Type B pancreatic cell (in vitro differentiated cells): ENCODE measurements at places on chromosomes 5 and 9.

DNA sequence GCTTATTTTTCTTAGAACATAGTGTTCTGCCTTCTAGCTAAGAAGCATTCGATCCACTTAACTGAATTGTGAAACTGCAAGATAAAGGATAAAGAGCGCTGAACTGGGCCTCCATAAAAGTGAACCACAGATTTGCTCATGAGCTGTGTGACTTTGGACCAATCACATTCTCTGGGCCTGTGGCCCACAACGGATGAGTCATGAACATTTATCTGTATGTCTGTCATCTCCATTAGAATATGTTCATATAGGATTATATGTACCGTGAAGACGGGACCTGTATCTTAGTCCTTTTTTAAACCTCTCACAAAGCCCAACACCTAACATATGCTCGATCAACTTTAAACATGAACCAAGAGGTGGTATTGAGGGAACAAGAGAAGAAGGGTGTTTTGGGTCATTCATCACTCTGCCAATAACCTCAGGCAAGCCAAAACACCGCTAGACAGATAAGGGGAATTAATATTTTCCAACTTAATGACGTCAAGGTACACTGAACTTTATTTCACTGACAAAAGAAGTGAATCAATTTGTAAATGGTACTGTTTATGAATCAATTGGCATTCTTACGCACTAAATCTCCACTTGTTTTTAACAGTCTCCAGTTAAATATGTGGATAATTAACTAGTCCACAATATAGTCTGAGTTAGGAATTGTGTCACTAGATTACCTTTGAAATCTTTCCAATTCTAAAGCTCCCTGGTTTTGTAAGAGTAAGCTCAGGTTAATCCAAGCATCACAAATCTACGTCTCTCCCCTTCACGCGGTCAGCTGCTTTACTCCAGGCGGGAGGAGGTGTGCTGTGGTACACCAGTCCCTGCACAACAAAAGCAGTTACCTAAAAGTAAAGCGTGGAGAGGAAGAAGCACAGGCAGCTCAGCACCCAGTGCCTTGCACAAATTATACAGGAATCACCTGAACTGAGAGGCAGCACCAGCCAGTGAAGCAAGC lies 1.6 kb downstream of the TMEM245 start:
- no peak for DNase-seq

- no peak for DNase-seq
These were observed 1096.3 kb upstream of the DMAC1 start for GRCh38 chr9:8895861-8896224.

DNA sequence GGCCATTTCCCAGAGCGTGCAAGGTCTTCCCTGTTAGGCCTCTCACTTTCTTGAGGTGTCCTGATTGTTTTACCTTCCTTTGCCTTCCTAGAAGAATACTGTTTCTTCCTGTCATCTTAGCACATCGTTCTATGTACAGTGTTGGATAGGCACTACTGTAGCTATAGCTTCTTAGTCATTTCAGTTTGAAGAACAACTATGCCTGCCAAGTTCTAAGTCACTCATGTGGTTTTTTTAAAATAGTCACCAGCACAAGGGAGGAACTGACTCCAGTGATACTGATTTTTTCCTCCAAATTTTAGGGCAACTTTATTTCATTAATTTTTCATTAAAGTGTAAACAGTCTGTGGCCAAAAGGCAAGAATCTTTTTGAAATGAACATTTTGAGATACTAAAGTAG lies 122.4 kb upstream of the NR5A1 start:
- DNase-seq: no peak

DNA sequence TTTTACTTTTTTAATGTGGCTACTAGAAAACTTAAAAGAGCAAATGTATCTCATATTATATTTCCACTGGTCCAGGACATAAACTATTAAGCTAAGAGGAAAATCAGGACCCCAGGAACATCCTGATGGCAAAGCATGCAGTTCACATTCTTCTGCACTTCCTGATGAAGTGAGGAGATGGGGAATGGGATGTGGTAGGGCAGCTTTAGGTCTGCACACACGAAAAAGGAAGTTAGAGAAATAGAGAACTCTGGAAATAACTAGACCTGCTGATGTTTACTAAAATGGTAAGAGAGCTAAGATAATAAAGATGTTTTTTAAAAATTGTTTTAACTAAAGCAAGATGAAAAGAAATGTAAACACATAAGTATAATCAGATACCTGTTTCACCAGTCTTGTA lies 39.7 kb upstream of the NIPBL start:
- no peak for DNase-seq

GRCh38 chr5:120507197-120507596 lies 43.1 kb downstream of the PRR16 start:
- no peak for DNase-seq

- DNase-seq: no peak
These were observed 151.5 kb downstream of the RGS3 start for GRCh38 chr9:113614843-113615648.

DNA sequence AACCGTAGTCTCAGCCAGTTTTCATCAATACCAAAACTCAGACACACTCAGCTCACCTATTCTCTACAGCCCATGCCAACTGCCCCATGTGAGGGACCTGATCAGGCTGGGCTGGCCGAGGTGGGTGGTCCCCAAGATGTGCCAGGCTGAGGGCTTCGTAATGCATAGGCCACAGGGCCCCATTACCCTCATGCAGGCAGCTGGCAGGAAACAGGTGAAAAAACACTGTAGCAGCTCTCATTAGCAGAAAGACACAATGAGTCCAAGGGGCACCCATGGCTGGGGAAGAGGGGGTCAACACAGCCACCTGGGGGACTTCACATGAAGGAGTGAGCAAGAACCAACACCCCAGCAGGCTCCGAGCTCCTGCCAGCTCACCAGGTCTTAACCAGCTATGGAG lies 8.2 kb downstream of the IPPK start:
- DNase-seq: no peak

- no peak for DNase-seq
These were observed 153.8 kb downstream of the C9orf50 start for GRCh38 chr9:129467004-129467588.

DNA sequence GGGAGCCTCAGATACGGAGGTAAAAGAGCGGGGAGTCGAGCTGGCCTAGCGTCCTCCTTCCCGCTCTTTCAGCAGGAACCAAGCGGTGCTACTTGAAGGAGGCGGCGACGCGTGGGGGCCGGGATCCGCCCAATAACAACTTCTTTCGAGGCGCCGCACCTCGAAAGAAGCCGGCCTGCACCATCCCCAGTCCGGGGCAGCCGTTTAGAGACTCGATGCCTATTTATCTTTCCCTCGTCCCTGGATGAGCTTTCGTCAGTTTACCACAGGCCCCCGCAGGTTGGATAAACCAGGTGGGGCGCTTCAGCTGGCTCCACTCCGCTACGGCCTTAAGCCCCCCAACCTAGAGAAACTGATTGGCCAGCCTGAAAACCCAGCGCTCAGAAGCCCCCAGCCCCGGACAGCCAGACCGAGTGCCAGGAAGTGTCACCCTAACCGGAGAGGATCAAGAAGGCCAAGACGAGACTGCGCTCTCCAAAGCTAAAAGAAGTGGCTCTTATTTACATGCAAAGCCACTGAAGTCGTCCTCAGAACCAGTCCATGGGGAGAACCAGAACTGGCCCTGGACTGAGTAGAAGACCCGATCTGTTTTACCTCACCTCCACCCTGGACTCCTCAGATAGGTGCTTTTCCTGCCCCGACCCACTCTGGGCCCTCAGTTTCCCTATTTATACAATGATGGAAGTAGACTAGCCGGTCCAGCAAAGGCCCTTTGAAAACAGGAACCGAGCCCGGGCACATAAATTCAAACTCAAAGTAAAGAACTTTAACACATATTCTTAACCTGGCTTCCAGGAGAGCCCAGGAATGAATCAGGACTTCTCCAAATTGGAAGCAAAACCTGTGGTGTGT lies 1.4 kb downstream of the HAND1 start:
- DNase-seq: no peak

- DNase-seq: no peak
These were observed 384.6 kb downstream of the SPOCK1 start for GRCh38 chr5:137114529-137114928.

- DNase-seq: no peak
These were observed 99.9 kb downstream of the FAM174A start for GRCh38 chr5:100634937-100635534.

GRCh38 chr9:94145640-94146039 lies 61.4 kb downstream of the PTPDC1 start:
- DNase-seq: no peak

DNA sequence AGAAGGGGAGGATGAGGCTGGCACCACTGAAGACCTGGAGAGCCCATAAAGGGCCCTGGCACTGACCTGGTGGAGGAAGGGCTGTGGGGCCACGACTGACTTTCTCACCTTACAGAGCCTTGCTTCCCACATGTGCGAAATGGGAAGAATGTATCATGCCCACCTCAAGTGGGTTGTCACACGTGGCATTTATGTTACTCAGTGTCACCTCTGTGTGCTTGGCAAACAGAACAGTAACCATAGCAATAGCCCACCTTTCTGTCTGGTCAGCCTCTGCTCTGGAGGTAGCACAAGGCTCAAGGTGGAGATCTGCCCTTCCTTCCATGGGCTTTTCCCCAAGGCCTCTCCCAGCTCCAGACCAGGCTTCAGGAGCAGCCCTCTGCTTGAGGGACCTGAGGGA lies 16.7 kb downstream of the TCF7 start:
- DNase-seq: no peak

GRCh38 chr9:133029994-133030316 lies 842 bp upstream of the GTF3C5 start:
- no peak for DNase-seq

GRCh38 chr9:107918749-107919148 lies 429.2 kb upstream of the KLF4 start:
- DNase-seq: no peak

DNA sequence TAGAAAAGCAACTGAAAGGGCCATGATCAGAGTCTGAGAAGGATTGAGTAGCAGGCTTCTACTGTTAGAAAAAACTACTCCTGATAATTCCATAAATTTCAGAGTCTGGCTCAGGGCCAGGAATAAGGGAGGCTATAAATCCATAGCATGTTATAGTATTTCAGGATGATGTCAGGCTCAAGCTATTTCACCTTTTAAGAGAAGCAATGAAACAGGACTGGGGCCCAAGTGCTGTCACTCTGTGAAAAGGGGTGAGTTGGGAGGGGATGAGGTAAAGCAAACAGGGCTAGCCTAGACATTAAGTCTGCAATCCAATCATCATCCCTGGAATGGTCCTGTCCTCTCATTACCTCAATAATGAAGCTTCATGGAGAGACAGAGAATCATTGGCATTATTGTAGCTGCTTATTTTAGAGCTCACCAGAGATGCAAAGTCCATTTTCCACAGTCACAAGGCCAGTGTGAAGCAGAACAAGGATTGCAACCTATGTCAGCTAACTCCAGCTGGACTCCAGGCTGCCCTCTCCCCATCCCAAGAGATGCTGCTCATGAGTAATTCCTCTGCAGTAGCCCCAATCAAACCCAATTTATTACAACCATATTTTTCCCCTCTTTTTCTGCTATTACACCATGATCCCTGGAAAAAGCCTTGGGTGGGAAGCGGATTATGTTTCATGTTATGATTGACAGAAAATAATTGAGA lies 56.0 kb downstream of the PAPPA start:
- DNase-seq: no peak

- DNase-seq: no peak
These were observed 107.6 kb downstream of the PLPP1 start for GRCh38 chr5:55427157-55427556.

DNA sequence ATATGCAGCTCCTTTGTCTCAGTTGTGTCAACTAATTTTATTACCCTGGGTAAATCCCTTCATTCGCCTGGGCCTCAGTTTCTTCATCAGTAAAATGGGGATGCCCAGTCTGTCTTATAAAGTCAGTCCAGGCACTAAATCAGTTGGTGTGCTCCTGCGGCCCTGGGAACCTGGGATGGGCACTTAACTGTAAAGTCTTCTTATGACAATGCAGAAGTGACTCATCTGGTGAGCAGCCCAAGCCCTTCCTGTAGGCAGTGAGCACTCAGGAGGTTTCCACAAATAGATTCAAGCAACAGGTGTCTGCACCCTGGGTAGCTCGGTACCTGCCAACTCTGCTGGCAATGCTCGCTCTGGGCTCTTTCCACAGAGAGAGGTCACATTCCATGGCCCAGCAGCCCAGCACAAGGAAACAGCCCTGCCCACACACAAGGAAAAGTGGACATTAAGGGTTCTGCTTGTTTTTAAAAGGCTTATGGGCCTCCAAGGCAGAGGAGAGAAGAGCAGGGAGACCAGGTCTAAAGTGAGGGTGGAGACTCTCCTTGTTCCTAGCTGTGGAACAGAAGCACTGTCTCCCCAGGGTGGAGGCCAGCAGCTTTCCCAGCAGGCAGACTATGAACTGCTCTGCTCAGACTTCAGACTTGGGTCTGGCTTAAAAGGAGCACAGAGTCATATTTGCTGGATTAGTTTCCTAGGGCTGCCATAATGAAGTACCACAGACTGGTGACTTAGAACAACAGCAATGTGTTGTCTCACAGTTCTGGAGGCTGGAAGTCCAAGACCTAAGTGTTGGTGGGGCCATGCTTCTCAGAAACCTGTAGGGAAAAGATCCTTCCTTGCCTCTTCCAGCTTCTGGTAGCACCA lies 89.7 kb upstream of the ADRA1B start:
- DNase-seq: no peak

GRCh38 chr9:87869082-87869481 lies 13.6 kb upstream of the SPATA31E1 start:
- DNase-seq: no peak

- no peak for DNase-seq
These were observed 49.0 kb upstream of the CTXN3 start for GRCh38 chr5:127599847-127600246.

GRCh38 chr5:96968074-96968473 lies 32.2 kb downstream of the LNPEP start:
- no peak for DNase-seq

DNA sequence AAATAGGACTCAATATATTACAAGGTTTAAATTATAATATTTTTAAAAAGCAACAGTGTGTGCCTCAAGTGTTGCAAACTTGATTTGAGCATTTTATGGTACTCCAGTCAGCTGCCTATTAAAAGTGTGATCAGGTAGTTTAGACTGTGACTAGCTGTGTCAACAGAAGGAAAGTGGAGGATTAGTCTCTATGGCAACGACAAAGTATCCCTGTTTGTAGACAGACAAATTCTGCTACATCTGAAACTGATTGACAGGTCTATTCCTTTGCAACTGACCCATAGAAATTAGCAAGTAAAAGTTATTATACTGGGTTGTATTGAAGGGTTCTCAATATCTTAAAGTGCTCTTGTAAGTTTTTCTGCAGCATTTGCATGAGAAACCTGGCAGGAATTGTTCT lies 249.8 kb upstream of the ARRDC3 start:
- no peak for DNase-seq
